ENCODE measurements at places on chromosomes 11 and 22.
A peak's percentile ranks its signal among the peaks of the same experiment; 100 is the strongest.

- DNase-seq, result no peak
These were observed 16.0 kb downstream of the TBX1 start for GRCh38 chr22:19776433-19777031.

- DNase-seq, result peak; percentile 89
These were observed 18.0 kb downstream of the CREB3L1 start for GRCh38 chr11:46295312-46296058.

DNA sequence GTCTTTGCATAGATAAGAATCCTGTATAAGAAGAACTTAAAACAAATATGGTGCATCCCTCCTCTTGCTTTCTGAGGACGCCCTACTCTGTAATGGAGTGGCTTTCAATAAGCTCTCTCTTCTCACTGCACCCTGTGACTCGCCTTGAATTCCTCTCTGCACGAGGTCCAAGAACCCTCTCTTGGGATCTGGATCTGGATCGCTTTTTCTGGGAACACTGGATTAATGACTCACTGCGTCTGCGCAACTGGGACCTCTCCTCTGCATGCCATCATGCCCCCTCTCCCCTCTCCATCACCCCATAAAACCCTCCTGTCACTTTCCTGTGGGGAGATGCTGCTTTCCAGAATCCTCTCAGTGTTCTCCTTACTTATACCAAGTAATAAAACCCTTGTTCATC lies 15.1 kb upstream of the CABP2 start:
- peak; percentile 10 for DNase-seq

DNA sequence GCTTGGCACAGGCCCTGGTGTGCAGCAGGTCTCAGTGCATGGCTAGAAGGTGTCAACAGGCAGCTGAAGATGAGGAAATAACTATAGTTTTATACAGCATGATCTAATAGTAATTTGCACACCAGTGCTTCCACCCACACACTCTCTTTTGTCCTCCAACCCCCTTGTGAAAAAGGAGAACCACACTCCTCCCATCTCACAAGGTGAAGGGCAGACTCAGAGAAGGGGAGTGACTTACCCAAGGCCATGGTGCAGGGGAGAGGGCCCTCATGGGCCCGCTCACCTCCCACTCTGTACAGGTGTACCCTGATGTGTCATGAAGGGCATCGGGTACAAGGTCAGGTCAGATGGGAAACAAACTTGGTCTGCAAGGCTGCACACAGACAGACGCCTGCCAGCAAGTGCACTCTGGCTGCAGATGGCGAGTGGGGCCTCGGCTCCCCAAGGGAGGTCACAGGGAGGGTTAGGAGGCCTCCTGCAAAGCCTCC lies 53.4 kb downstream of the DGCR2 start:
- DNase-seq, result no peak

- DNase-seq, result no peak
These were observed 16.9 kb upstream of the DDX17 start for GRCh38 chr22:38523029-38523428.

DNA sequence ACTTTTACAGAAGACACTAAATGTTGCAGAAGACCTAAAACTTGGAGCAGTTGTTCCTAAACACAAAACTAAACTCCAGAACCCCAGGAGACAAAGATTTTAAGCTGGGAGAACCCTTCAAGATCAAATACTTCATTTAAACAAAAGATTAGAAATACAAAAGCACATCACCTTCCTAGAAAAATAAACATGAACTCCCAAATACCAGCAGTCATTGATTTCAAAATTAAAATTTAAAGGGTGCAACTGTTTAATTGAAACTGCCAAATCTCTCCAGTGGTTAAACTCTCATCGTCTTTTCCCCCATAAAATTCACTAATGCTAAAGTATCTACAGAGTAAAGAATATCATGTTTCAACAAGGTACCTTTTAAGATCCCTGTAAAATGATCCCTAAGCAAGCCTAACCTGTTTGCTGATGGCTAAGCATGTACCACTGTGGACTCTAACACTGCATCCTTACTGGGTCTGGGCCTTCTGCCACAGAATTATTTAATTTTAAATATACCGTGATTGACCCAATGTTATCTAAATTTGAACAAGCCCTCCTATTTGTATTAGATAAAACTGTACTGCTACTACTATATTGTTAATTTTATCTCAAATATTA lies 53.7 kb upstream of the CCDC34 start:
- DNase-seq, result no peak
